ENCODE measurements at places on chromosomes 11 and 22.

GRCh38 chr11:66072081-66072480 lies 2.0 kb downstream of the PACS1 start:
- no peak for DNase-seq

- no peak for DNase-seq
These were observed 6.4 kb upstream of the CCDC86 start for GRCh38 chr11:60835534-60835846.

GRCh38 chr11:106681435-106681834 lies 336.8 kb downstream of the GUCY1A2 start:
- DNase-seq = no peak

DNA sequence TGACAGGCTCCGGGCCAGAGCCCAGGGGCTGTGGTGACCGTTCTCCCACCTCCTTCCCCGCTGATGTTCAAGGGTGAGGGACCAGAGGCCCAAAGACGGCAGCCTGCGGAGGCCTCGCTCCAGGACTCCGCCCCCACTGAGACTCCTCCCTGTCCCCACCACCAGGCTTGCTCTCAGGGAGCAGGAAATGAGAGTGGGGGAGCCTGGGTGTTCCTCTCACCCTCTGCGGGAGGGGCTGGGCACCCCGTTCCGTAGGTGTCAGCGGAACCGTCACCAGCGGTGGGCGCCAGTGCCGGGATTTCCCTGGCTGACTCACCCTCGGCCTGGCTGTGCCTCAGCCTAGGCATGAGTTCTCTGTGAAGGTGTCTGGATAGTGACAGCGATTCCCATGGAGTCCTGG lies 15.7 kb downstream of the DAGLA start:
- DNase-seq = peak; percentile 89

DNA sequence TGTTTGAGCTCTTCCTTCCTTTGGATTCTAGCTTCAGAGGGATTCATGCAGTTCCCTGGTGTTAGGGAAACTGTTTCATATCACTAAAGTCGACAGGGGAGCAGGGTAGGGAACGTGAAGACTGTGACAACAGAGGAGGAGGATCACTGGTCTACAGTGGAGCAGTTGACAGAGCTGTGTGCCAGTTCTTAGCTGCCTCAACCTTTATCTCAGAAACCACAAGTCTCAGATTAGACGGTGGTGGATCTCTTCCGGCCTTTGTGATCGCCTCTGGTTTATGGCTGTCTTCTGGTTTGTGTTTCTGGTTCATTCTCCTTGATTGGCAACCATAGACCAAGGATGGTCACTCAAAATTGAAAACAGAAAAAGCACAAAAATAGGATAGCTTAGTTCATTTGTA lies 538.9 kb upstream of the API5 start:
- DNase-seq = no peak

DNA sequence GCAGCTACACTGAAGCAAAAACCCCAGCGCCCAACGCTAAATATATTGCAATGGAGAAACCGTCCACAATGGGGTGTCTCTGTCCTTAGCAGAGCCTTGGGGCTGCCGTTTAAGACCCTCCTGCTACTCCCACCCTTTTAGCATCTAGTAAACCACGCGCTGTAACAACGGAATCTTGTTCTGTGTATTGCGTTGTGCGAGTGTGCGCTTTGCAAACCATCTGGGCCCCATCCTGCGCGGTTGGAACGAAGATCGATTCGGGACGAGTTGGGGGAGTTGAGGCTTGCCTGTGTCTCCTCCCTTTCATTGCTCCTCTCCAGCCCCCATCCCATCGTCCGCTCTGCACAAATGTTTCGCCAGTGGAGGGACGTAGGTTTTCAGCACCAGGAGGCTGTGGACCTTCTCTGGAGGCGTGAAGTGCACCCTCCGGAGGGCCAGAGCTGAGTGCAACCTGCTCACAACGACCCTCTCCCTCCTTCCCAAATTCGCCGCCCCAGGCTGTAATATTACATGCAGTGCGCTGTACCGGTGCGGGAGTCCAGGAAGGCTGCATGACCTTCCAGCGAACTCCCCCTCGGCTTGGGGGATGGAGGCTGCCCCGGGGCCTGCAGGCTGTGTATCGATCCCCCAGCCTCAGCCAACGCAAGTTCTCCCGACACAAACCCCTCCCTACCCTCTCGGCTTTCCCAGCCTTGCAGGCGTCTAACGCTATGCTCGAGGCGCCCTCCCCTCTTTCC lies 1.6 kb upstream of the KMT2A start:
- DNase-seq = peak; percentile 5

GRCh38 chr11:97743205-97743742 lies 1277.5 kb upstream of the CNTN5 start:
- no peak for DNase-seq

Data from stimulated activated CD8-positive, alpha-beta memory T cell treated with anti-CD3 and anti-CD28 coated beads, Interleukin-12 subunit alpha, Interleukin-12 subunit beta, amount 100 ng/mL, for 4 hours (primary cell).